Sciatic nerve (tissue), 2 donors: ENCODE measurements at places on chromosomes 1 and 21. TPM values are rescaled to one million over a fixed set of nuclear protein-coding genes. Genes with fewer than 3 reads are reported as not detected.

DNA sequence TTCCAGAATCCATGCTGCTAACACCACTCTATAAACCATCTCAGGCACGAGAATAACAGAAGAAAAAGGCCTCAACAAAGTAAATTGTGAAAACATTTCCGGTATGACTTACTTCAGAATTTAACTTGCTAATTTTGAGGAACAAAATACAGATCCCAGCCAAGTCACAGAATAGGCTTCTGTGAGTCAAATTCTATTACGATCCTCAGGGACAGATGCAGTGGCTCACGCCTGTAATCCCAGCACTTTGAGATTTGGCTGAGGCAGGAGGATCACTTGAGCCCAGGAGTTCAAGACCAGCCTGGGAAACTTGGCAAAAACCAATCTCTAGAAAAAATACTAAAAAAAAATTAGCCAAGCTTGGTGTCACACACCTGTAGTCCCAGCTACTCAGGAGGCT lies 8.8 kb upstream of the CCDC27 start:
- DNase-seq: no peak

GRCh38 chr1:57204091-57204490 lies 219.8 kb downstream of the DAB1 start:
- DNase-seq: no peak

DNA sequence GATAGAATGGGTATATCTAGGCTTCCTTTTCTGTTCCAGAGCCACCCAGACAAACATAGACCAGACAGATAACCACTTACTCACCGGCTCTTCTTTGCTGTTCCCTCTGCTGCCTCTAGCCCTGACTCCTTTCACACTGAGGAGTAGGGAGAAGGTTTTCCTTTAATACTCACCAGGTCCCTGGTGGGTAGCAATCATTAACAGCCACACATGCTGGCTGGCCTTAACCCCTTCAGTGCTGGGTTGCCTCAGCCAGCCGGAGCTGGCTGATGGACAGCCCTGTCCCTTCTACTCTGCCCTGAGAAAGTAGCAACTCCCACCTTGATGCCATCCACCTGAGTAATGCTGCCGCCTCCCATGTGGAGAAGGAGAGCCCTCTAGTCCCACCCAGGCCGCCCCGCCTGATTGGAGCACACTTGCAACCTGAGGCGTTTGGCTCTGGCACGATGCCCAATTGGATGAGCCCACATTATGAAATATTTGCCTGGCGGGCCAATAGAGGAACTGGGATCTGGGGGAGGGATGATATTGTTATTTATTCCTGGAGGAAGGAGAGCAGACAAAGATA lies 71.6 kb downstream of the PLEKHA6 start:
- no peak for DNase-seq

GRCh38 chr1:44602634-44603628 lies 71.3 kb downstream of the TMEM53 start:
- no peak for DNase-seq

- DNase-seq: no peak
Measured at GRCh38 chr1:168842916-168843315, 113.9 kb upstream of the DPT start.

GRCh38 chr1:111733183-111733991 lies 5.8 kb downstream of the INKA2 start:
- DNase-seq: no peak

DNA sequence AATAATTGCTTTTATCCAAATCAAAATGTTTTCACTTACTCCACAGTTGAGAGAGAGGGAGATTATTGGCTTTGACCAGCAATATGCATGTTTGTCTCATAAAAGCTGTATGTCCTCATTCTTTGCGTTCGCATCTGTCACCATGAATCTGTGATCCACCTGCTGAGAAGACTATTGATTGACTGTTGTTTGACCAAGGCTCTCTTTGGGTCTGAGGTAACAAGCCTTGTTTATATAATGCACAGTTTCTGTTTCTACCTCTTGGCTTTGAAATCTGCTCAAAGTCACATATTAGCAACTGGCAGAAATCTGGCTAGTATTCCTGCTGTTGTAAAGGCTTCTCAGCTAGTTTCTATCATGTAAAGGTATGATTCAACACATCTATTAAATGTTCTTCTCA lies 157.0 kb downstream of the LYPLAL1 start:
- DNase-seq: no peak

DNA sequence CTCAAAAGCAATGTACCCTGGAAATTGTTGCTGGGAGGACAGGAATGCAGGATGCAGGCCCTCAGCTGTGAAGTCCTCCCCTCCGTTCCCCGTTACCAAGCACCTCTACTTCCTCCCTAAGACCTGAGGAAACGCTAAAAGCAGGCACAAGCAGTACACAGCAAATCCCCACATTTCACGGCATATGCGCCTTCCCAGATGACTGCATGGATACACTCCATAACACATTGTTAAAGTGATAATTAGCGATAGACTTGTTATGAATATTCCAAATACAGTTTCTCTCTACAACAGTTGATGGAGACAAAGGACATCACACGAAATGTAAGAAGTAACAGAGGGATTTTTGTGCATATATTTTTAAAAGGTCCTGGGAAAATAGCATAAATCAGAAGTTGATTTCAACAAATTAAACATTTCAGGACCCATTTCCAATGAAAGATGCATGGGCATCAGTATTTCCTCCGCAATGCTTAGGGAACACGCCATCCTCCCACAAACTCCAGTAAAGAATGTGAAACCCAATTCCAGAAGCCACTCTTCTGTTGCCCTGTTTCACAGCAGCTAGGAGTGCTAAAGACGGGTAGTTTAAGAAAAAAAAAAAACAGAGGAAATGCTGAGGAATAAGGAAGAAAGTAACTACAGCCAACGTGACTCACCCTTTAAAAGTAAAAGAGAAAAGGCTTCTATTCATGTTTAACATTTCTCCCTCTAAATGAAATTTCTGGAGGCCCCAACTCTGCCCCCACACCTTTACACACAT lies 75.5 kb downstream of the HIVEP3 start:
- DNase-seq: no peak

DNA sequence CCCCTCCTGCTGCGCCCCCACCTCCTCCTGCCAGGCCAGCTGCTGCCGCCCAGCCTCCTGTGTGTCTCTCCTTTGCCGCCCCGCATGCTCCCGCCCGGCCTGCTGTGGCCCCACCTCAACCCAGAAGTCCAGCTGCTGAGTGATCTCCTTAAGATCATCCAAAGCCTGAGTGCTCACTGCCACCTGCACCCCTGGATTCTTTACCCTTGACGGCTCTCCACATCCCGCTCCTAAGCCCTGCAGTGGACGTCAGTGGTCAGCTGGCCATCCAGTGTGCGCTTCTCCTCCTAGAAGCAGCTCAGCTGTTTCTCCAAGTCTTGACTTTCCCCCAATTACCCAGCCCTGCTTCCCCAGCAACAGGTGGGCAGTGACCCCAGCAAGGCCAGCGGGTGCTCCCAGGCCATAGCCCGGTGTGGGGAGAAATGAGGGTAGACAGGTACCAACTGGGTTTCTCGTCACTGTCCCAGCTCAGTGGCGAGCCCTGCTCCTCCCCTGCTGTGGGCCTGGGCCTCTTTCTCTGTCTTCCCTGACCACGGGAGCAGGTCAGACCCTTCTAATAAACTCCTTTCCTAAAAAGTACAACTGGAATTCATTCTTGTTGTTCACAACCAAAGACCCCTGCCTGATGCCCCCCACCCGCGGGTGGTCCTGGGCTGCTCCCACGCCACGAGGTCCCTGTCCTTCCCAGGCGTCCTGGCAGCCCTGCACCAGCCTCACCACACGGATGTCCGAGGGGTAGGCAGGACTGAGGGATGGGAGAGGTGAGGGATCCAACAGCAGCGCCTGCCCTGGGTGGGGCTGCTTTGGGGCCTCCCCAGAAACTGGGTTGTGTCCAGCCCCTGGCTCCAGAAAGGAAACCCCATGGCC lies 1.4 kb downstream of the KRTAP10-7 start:
- DNase-seq: no peak

FCRL2 gene
- total RNA-seq: 0.31 TPM

S100A9 gene
- total RNA-seq: 225 TPM

IL20 gene
- total RNA-seq: not detected

S100A14 gene
- 0.49 TPM for total RNA-seq

ALX3 gene
- total RNA-seq: not detected
